ENCODE measurements at places on chromosomes 3 and 15.

DNA sequence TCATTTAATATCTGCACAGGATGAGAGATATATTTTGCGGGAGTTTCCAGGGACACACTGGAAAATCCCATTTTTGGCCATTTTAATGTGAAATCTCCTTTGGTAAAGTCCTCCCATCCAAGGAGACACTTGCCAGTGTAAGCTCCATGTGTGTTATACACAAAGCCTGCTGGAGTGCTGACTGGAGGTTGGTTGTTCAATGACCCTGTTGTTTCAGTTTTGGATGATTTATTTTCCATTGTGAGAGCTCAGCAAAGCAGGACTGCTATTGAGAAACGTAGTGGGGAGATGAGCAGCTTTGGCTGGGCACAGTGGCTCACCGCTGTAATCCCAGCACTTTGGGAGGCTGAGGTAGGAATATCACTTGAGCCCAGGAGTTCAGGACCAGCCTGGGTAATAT, 127.7 kb downstream of the NUP210 start:
- DNase-seq = no peak

GRCh38 chr3:197599089-197599765, 43.5 kb upstream of the BDH1 start:
- peak; percentile 80 for DNase-seq

DNA sequence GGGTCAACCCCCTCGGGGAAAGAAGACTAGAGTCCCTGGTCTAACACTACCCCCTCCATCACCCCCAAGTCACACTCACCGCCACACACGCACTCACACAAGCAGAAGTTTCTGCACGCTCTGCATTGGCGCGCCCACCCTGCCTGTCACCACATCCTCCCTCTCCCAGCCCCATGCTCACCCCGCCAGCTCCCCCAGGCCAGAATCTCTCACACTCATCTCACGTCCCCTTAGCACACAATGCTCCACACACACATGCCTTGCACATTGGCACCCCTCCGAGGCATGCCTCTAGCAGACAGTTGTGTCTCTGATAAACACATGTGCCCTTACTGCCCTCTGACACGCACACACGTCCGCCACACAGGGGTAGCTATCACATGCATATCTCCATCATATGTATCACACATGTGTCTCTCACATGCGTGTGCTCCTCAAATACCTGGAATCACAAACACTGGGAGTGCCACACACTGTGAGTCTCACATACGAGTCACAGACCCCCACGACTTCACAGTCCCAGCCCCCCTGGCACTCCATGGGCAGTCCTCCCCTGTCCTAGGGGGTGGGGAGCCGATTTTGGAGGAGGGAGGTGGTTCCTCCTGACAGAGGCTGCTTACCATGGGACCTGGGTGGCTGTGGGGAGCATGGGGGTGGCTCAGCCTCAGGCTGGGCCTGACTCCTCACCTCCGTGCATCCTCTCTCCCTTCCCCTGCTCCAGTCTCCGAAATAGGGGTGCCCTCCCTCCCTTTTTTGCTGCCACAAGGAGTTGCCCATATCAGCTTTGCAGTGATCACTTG, 898 bp downstream of the FBLN2 start:
- no peak for DNase-seq

GRCh38 chr3:184593220-184593927, 31.8 kb downstream of the EPHB3 start:
- no peak for DNase-seq

- no peak for DNase-seq
These were observed 34.8 kb downstream of the SRGAP3 start for GRCh38 chr3:9214599-9214998.

- DNase-seq = no peak
These were observed 37.2 kb downstream of the ECT2 start for GRCh38 chr3:172787746-172788145.

DNA sequence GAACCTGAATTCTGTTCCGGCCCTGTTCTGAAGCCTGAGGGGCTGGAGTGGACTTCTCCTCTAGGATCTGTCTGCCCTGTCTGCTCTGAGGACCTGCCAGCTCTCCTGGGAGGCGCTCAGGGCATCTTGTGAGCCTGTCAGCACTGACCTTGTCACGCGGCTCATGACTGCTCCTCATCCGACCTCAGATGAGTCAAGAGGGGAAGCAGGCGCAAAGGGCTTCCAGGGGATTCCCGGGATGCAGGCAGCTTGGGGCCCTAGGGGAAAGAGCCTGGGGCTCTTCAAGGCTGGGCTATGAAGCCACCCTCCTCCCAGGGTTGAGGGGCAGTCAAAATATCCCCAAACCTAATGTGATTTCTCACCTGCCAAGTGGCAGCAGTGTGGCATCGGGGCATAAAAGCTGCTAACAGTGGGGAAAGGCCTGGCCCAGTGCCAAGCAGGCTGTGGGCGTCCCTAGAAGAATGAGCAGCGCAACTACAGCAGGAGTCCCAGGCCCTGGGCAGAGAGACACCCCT, 27.6 kb upstream of the ANKDD1A start:
- DNase-seq = no peak

- no peak for DNase-seq
These were observed 228.8 kb upstream of the BHLHE40 start for GRCh38 chr3:4750306-4750968.

DNA sequence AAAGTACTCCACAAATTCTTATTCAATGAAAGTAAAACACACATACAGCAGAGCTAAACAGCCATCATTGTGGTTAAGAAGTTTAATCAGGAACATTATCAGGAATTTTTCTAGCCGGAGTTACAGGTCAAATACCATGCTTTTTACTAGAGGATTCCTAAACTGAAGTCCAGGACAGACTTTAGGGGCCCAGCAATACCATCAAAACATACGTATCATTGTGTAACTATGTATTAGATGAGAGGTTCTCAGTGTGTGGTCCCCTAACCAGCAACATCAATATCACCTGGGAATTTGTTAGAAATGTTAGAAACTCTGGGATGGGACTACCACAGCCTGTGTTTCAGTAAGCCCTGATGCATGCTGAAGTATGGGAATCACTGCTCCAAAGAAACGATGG, 404.2 kb upstream of the IL12A start:
- no peak for DNase-seq

Measured in Caco-2 (cell line).